ENCODE measurements at places on chromosomes 5 and 9. TPM values are rescaled to one million over a fixed set of nuclear protein-coding genes. Genes with fewer than 3 reads are reported as not detected.

The AJM1 gene
- 1.1 TPM for total RNA-seq

The MORN5 gene
- not detected for total RNA-seq

The CFAP157 gene
- not detected for total RNA-seq

The FREM1 gene
- total RNA-seq: 33.6 TPM

DNA sequence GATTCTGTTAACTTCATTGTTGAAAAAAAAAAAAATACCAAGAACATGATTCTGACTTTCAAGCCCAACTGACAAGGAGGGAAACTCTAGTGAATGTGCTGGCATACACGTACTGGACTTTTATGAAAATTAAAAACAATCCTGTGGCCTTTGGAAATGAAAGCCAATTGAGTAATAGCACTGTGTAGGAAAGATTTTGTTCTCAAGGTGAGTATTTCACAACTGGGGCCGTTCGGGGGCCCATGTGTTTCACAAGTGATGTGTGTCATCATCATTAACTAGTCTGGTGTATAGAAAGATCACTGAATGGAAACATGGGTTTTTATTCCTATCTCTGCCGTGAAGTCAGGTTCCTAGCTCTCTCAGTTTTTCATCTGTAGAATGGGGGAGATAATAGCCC, 605.0 kb upstream of the CLINT1 start:
- DNase-seq: peak; percentile 39

DNA sequence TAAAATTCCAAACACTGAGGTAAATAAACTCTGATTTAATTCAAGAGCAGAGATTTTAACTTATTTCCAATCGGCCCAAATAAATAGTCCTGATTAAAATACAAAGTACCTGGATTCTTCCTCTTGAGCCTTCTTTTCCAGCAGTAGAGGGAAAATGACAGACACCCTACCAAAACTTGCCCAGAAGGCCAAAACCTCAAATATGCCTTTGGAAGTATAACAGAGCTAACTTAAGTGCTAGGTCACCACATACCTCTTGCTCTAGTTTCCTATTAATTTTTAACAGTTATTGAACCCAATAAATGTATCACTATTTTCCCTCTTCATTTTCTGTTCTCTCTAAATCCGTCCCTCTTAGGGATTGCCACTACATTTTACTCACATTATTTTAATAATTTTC, 1.4 kb downstream of the BAAT start:
- DNase-seq: no peak

DNA sequence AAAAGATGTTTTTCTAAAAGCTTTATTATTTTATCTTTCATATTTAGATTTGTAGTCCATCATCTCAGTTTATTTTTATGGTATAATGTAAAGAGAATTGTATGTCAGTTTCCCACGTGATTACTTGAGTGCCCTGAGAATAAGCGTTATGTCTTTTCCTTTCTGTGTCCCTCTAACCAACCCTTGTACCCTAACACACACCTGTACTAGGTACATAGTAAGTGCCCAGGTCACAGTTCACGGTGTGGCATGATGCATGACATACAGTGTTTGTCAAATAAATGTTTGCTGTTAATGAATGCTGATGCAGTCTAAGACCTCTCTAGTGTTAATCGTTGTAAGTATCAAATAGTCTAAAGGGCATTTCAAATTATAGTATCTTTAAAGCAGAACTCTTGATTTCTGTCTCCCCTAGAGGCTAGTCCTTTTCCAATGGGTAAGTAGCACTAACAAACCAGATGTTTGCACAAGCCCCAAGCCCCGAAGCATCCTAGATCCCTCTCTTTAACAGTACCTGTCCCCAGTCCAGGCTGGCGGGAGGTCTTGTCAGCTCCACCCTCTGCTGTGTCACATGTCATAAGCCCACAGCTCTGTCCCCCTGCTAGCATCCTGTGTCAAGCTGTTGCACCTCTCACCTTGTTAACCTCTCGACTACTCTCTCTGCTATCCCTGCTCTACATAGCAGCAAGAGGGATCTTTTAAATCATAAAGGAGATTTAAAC, 23.7 kb downstream of the NUP214 start:
- no peak for DNase-seq

- no peak for DNase-seq
Observed at GRCh38 chr5:3202570-3202969, 393.1 kb upstream of the IRX1 start.

DNA sequence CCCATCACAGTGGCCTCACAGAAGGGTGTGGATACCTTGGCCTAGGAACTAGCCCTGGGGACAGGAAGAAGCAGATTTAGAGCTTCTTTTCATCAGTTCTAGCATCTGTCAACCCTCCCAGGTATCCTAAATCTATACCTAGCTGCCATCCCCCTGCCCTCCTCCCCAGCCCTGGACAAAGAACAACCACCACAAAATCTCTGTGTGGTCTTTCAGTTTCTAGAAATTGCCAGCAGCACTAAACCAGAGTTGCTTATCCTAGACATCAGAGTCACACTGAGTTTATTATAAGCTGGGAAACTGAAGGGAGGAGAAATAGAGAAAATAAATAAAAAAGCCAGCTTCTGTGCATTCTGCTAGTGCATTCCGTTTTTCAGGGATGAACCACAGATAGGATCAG, 14.6 kb downstream of the CCDC180 start:
- no peak for DNase-seq

GRCh38 chr9:126509718-126510117, 104.0 kb upstream of the LMX1B start:
- no peak for DNase-seq

GRCh38 chr5:77864997-77865396, 88.9 kb upstream of the TBCA start:
- no peak for DNase-seq

GRCh38 chr9:134730011-134730760, 88.6 kb downstream of the COL5A1 start:
- no peak for DNase-seq

DNA sequence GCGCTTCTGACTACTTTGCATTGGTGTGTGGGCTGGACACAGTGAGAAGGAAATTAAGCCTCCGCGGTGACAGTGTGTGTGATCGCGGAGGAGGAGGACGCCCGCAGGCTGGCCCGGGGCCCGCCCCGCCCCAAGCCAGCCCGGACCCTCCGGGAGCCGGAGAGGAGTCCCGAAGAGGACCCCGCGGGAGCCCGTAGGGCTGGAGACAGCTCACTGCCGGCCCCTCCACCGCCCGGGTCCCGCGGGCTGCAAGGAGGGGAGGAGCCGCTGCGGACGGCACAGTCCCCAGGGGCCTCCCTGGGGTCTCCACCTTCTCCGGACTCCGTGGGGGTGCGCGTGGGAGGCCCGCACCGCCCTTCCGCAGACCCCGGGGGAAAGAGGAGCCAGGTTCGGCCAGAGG, 146.4 kb upstream of the ERCC6L2 start:
- no peak for DNase-seq

DNA sequence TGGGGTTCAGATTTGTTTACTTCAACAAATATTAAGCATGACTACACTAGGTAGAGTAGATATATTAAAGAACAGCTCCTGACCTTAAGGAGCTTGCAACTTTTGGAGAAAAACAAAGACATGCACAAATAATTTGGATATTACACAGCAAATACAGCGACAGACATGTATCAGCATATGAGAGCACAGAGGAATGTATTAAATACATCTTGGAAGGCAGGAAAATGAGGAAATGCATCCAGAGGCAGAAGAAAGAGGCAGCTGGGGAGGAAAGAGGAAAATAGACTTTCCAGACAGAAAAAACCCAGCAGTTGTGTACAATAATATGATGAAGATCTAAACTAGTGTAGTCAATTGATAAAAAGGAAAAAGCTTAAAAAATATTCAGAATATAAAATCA, 392.2 kb downstream of the PDE4D start:
- DNase-seq: no peak

Data from HepG2 (cell line).